ENCODE measurements at places on chromosomes 5 and 9. TPM values are rescaled to one million over a fixed set of nuclear protein-coding genes. Genes with fewer than 3 reads are reported as not detected.

SPINK5 gene
- not detected for total RNA-seq

DNA sequence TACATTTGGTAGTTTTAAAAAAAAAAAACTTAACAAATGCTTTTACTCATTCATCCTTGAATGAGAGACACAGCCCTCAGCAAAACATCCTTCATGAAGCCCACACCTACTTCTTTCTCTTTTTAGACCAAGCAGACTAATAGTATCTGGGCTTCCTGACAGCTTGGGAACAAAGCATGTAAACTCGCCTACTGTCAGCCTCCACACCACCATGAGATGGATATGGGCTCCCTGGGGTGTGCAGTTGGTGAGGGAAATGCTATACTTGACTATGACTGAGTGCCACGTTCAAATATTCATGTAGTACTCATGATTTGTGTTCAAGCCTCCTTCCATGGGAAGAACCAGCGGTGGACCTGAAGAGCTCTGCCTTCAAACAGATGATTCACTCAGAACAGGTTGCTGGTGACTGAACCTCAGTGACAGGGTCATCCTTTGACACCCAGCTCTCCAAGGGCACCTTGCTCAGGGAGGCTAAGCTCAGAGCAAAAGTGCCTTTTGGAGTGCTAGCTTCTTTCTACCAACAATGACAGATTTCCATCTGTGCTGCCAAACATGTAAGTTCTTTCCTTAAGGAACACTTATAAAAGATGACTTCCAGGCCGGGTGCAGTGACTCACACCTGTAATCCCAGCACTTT lies 36.8 kb downstream of the SLC22A5 start:
- no peak overlapping the region for H3K4me3 ChIP-seq
- no peaks in the 10 kb centered on the region for H3K4me1 ChIP-seq
- H3K27me3 ChIP-seq = no peaks in the 10 kb centered on the region
- no peak for DNase-seq
- H3K36me3 ChIP-seq = no peaks in the 10 kb centered on the region

ITGA1 gene
- total RNA-seq = 47.4 TPM

- H3K36me3 ChIP-seq = no peaks in the 10 kb centered on the region
- no peak overlapping the region for H3K27ac ChIP-seq
- H3K27me3 ChIP-seq = no peaks in the 10 kb centered on the region
- DNase-seq = no peak
Observed at GRCh38 chr9:16743375-16743774, 127.1 kb downstream of the BNC2 start.

OSMR gene
- 33.5 TPM for total RNA-seq

PITX1 gene
- not detected for total RNA-seq

PCDHB14 gene
- 3.6 TPM for total RNA-seq

DNA sequence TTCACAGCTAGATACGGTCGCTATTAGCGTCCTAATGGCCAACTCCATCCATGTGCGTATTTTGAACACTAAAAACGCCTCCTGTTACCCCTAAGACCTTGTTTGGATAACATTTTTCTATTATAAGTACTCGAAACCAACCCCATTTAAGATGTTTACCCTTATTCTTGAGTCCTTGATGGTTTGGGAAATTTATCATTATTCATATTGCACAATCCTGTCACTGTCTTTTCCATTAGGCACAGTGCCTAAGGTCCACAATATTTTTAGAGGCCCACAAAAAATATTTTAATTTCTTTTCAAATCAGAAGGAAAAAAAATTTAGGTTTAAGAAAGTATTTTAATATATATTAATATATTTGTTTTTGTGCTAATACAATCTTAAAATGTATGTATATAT lies 1.3 kb upstream of the LIFR start:
- peak overlapping the region; percentile 80 for H3K4me3 ChIP-seq
- H3K27ac ChIP-seq = peak overlapping the region; percentile 100
- no peak for DNase-seq
- no peaks in the 10 kb centered on the region for H3K36me3 ChIP-seq

FOXD4L4 gene
- not detected for total RNA-seq

DNA sequence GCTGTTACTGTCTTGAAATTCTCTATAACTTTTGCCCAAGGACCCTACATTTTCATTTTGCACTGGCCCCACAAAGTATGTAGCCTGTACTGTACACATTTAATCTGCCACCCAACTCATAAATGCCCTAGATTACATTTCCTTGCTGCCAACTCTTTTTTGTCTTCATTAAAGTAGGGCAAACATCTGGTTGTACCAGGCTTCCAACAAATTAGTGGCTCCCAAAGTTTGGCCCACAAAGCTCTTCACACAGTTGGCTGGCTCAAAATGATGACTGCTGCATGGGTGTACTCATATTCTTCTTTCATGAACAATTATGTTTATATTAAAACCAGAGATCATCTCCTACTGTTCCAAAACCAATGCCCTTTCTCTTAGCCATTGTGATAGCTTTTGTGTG lies 45.3 kb downstream of the GNA14 start:
- H3K4me3 ChIP-seq = no peak overlapping the region
- H3K4me1 ChIP-seq = peaks cover 3% of the 10 kb centered on the region
- peak overlapping the region; percentile 91 for H3K27ac ChIP-seq
- H3K27me3 ChIP-seq = no peaks in the 10 kb centered on the region
- no peaks in the 10 kb centered on the region for H3K36me3 ChIP-seq

DNA sequence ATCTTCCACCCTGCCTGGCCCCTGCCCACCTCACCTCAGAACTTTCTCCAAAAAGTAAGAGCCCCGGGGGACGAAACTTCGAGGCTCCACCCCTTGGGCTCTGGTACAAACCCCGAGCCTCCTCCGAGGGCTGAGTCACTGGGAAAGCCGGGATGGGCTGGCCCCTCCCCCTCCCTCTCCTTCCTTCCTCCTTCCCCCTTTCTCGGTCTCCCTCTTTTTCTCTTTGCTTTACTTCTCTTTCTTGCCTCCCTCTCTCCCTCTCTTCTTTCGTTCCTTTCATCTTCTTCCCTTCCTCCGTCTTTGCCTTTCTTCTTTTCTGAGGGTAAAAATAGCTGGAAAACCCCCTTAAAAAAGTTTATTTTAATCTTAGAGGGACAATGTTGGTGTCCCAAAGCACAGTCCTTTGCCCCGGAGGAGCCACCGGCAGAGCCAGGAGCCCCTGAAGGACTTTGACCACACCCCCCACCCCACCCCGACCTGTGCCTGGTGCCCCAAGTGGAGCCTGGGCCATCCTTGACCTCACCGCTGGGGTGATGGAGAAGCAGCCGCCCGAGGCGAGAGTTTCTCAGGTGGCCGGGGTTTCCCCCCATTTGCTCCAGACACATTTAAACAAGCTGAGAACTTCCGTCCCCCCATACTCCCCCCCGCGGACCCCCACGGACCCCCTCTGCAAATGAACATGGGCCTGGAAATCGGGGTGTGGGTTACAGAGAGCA lies 5.7 kb upstream of the NOTCH1 start:
- H3K4me3 ChIP-seq = peak overlapping the region; percentile 6
- no peaks in the 10 kb centered on the region for H3K27me3 ChIP-seq
- H3K36me3 ChIP-seq = no peaks in the 10 kb centered on the region

DNA sequence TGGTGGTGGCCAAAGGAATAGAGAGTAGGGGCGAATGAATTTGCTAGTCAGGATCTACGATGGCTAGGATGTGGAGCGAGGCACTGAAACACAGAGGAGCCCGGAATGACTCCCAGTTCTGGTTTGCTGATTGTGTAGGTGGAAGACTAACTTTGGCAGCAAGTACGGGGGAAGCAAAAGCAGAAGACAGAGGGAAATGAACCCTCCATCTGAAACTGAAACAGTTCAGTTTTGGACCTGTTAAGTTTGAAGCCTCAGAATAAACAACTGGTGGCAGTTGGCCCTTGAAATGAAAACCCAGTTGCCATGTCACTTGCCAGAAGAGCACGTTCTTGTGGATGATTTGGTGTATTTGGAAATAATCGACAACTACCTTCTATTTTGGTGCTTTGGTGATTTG lies 15.4 kb upstream of the SMIM15 start:
- no peaks in the 10 kb centered on the region for H3K36me3 ChIP-seq
- DNase-seq = no peak
- H3K4me1 ChIP-seq = no peaks in the 10 kb centered on the region
- no peak overlapping the region for H3K4me3 ChIP-seq

PRDM9 gene
- not detected for total RNA-seq

- H3K4me3 ChIP-seq = no peak overlapping the region
- no peak overlapping the region for H3K27ac ChIP-seq
- H3K4me1 ChIP-seq = peaks cover 20% of the 10 kb centered on the region
Observed at GRCh38 chr5:151066920-151067319, 13.9 kb downstream of the TNIP1 start.

RIOK2 gene
- total RNA-seq = 18.2 TPM

DNA sequence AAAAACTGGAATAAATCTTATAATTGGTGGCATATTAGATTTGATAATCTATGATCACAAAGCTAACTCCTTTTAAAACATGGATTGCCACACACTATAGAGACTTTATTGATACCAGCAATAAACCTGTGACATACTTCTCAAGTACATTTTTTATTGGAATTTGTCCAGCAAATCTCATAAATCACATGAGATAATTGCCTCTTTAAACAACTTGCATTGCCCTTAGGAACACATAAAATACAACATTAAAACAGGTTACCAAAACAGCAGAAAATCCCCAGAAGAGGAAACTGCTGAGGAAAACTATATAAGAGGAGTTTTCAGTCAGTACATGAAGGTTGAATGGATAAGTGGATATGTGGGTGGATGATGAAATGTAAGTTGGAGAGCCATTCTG lies 124.6 kb downstream of the SNCAIP start:
- H3K36me3 ChIP-seq = no peaks in the 10 kb centered on the region
- no peak overlapping the region for H3K27ac ChIP-seq
- no peaks in the 10 kb centered on the region for H3K4me1 ChIP-seq
- H3K4me3 ChIP-seq = no peak overlapping the region
- DNase-seq = no peak
- H3K27me3 ChIP-seq = no peaks in the 10 kb centered on the region

DNA sequence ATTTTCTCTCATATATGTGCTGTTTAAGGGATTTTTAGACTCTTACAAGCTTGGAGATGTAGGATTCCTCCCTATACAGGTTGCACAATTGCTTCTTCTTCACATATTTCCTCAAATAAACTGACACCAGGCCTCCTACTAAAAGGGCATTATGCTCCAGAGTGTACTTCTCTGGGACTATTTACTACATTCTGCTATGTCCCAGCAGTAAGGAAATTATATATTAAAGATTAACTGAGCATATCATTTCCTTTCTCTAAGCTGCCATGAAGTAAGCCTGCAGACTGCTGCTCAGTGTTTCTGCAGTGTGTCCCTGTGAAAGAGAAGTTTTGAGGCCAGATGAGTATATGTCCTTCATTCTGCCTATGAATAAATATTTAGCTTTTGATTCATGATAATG lies 356.9 kb upstream of the NUDT12 start:
- no peak overlapping the region for H3K4me3 ChIP-seq
- H3K27me3 ChIP-seq = no peaks in the 10 kb centered on the region
- H3K36me3 ChIP-seq = no peaks in the 10 kb centered on the region
- no peaks in the 10 kb centered on the region for H3K4me1 ChIP-seq

GRCh38 chr5:97906135-97906534 lies 723.1 kb upstream of the RIOK2 start:
- H3K4me1 ChIP-seq = no peaks in the 10 kb centered on the region
- H3K4me3 ChIP-seq = no peak overlapping the region
- no peak for DNase-seq
- no peak overlapping the region for H3K27ac ChIP-seq
- no peaks in the 10 kb centered on the region for H3K36me3 ChIP-seq

TPD52L3 gene
- not detected for total RNA-seq

- H3K27me3 ChIP-seq = no peaks in the 10 kb centered on the region
- H3K27ac ChIP-seq = no peak overlapping the region
- no peaks in the 10 kb centered on the region for H3K36me3 ChIP-seq
- no peak overlapping the region for H3K4me3 ChIP-seq
- no peaks in the 10 kb centered on the region for H3K4me1 ChIP-seq
Observed at GRCh38 chr5:83608122-83608521, 112.5 kb downstream of the HAPLN1 start.

- H3K4me1 ChIP-seq = peaks cover 3% of the 10 kb centered on the region
- no peaks in the 10 kb centered on the region for H3K36me3 ChIP-seq
- DNase-seq = peak; percentile 46
- no peaks in the 10 kb centered on the region for H3K27me3 ChIP-seq
- no peak overlapping the region for H3K4me3 ChIP-seq
Observed at GRCh38 chr9:122095010-122095767, 2.1 kb upstream of the TTLL11 start.

- H3K27ac ChIP-seq = no peak overlapping the region
- H3K4me1 ChIP-seq = no peaks in the 10 kb centered on the region
- H3K36me3 ChIP-seq = no peaks in the 10 kb centered on the region
Observed at GRCh38 chr5:61052882-61053281, 107.9 kb downstream of the NDUFAF2 start.

GRCh38 chr9:89165880-89166279 lies 12.7 kb downstream of the SHC3 start:
- no peaks in the 10 kb centered on the region for H3K36me3 ChIP-seq
- no peak for DNase-seq
- H3K27me3 ChIP-seq = no peaks in the 10 kb centered on the region
- H3K27ac ChIP-seq = no peak overlapping the region

DNA sequence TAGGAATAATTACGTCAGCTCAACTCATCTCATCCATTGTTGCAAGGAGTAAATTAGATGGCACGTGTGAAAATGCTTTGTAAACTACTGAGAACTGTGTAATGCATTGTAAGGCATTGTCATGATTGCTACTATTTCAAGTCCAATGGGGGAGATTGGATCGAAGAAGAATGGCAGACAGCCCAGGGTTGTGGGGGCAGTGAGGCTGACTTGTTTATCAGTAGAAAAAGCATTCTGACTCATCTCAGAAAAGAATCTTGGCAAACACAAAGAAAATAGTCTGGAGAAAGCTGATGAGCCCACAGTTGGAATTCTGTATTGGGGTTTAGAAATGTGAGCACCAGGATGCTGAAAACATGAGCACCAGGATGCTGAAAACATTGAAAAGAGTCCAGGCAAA lies 28.0 kb upstream of the DAP start:
- H3K27me3 ChIP-seq = no peaks in the 10 kb centered on the region
- peak overlapping the region; percentile 83 for H3K27ac ChIP-seq
- DNase-seq = peak; percentile 69

- H3K27ac ChIP-seq = no peak overlapping the region
- H3K4me1 ChIP-seq = no peaks in the 10 kb centered on the region
- no peak for DNase-seq
Observed at GRCh38 chr5:119426057-119426456, 26.2 kb upstream of the HSD17B4 start.

GRCh38 chr5:137442660-137443059 lies 56.5 kb downstream of the SPOCK1 start:
- H3K4me3 ChIP-seq = no peak overlapping the region
- H3K36me3 ChIP-seq = no peaks in the 10 kb centered on the region
- H3K27ac ChIP-seq = no peak overlapping the region
- DNase-seq = no peak
- H3K4me1 ChIP-seq = no peaks in the 10 kb centered on the region

- no peaks in the 10 kb centered on the region for H3K27me3 ChIP-seq
- H3K27ac ChIP-seq = no peak overlapping the region
- no peak overlapping the region for H3K4me3 ChIP-seq
- no peak for DNase-seq
- H3K4me1 ChIP-seq = no peaks in the 10 kb centered on the region
- no peaks in the 10 kb centered on the region for H3K36me3 ChIP-seq
Observed at GRCh38 chr9:88975966-88976889, 15.0 kb upstream of the S1PR3 start.

Data from uterus (tissue), 4 donors.